ENCODE measurements at places on chromosomes 3 and 15. TPM values are rescaled to one million over a fixed set of nuclear protein-coding genes. Genes with fewer than 3 reads are reported as not detected.

DNA sequence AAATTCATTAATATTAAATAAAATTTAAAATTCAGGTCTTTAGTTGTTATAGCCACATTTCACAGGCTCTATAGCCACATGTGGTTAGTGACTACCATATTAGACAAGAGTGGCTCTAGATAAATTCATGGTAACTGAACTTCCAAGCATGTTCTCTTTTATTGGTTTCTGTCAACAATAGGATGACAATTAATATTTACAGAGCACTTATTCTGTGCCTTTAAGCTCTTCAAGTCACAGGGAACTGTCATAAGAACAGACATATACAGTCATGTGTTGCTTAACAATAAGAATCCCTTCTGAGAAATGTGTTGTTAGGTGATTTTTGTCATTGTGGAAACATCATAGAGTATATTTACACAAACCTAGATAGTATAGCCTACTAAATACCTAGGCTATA, 38.8 kb upstream of the SLC25A36 start:
- no peak overlapping the region for H3K4me3 ChIP-seq
- H3K36me3 ChIP-seq: no peaks in the 10 kb centered on the region
- DNase-seq: no peak
- no peaks in the 10 kb centered on the region for H3K27me3 ChIP-seq

DNA sequence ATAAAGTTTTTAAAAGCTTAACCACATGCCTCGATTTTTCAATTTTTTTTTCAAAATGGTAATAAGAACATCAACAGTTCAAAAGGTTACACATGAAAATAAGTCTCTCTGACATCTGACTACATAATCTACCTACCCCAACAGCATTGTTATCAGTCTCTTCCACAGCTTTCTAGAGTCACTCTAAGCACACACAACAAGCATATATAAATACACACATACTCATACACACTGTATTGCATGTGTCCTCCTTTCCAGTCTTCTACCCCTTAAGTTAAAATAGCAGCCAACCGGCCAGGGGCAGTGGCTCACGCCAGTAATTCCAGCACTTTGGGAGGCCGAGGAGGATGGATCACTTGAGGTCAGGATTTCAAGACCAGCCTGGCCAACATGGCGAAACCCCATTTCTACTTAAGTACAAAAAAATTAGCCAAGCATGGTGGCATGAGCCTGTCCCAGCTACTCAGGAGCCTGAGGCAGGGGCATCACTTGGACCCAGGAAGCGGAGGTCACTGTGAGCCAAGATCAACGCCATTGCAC, 12.2 kb downstream of the TBL1XR1 start:
- no peak for DNase-seq
- no peak overlapping the region for H3K4me3 ChIP-seq
- H3K27me3 ChIP-seq: no peaks in the 10 kb centered on the region
- H3K27ac ChIP-seq: no peak overlapping the region
- no peaks in the 10 kb centered on the region for H3K36me3 ChIP-seq
- peaks cover 34% of the 10 kb centered on the region for H3K4me1 ChIP-seq

- H3K36me3 ChIP-seq: no peaks in the 10 kb centered on the region
- no peak overlapping the region for H3K4me3 ChIP-seq
- DNase-seq: no peak
- no peaks in the 10 kb centered on the region for H3K4me1 ChIP-seq
These were observed 785.3 kb downstream of the ROBO2 start for GRCh38 chr3:77825001-77825827.

GRCh38 chr15:34301058-34301457, 36.5 kb downstream of the SLC12A6 start:
- no peaks in the 10 kb centered on the region for H3K36me3 ChIP-seq
- H3K4me3 ChIP-seq: no peak overlapping the region
- no peaks in the 10 kb centered on the region for H3K4me1 ChIP-seq
- H3K27ac ChIP-seq: no peak overlapping the region
- DNase-seq: no peak

The LRCH3 gene
- total RNA-seq: 25.4 TPM

The SEC11A gene
- total RNA-seq: 120 TPM

The GABRR3 gene
- total RNA-seq: 0.05 TPM

Data from thymus (tissue), 14 donors.